ENCODE measurements at places on chromosomes 2 and 18.

GRCh38 chr2:104656571-104657163, 197.2 kb upstream of the POU3F3 start:
- no peak for DNase-seq

- DNase-seq, result no peak
Measured at GRCh38 chr2:60433018-60433596, 120.3 kb downstream of the BCL11A start.

DNA sequence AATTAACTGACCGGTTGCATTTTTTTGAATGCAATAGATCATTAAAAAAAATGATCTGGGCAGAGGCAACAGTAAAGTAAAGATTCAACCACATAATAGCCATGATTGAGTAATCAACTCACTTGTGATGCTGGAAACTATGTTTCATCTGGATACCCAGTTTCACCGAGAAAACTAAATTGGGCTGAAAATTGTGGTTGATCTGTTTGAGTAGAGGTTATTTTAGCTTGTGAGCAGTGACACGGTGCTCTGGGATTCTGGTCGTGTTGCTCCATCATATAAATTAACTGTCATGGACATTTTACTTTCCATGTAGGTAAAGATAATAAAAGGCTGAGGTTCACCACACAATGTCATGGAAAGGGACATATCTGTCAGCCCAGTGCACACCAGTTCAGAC, 58.7 kb downstream of the CD226 start:
- DNase-seq, result no peak

GRCh38 chr2:193806088-193806774, 1611.5 kb upstream of the TMEFF2 start:
- DNase-seq, result no peak

DNA sequence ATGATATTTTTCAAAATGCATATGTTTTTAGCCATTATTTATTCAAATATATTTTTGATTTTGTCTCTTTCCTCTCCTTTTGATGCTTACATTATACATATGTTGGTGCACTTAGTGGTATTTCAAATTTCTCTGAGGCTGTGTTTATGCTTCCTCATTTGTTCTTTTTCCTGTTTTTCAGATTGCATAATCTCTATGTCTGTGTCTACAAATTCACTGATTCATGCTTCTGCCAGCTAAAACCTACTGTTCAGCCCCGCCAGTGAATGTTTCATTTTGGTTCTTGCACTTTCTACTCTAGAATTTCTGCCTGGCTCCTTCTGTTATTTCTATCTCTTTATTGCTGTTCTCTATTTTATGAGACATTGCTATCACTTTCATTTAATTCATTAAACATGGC, 951.7 kb upstream of the CNTNAP5 start:
- no peak for DNase-seq

DNA sequence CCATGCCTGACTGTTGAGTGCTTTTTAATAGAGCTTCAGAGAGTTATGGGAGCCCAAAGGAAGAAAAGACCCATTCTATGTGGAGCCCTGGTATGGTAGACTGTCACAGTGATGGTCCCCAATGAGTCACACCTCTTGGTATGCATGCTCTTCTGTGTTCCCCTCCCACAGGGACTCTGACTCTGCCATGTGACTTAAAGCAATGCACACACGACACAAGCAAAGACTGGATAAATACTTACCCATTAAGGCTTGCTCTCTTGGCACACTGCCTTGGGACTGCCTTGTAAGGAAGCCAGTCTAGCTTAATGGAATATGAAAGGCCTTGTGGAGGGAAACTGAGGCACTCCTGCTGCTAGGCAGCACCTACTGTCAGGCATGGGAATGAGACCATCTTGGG, 16.7 kb upstream of the DTNB start:
- no peak for DNase-seq

DNA sequence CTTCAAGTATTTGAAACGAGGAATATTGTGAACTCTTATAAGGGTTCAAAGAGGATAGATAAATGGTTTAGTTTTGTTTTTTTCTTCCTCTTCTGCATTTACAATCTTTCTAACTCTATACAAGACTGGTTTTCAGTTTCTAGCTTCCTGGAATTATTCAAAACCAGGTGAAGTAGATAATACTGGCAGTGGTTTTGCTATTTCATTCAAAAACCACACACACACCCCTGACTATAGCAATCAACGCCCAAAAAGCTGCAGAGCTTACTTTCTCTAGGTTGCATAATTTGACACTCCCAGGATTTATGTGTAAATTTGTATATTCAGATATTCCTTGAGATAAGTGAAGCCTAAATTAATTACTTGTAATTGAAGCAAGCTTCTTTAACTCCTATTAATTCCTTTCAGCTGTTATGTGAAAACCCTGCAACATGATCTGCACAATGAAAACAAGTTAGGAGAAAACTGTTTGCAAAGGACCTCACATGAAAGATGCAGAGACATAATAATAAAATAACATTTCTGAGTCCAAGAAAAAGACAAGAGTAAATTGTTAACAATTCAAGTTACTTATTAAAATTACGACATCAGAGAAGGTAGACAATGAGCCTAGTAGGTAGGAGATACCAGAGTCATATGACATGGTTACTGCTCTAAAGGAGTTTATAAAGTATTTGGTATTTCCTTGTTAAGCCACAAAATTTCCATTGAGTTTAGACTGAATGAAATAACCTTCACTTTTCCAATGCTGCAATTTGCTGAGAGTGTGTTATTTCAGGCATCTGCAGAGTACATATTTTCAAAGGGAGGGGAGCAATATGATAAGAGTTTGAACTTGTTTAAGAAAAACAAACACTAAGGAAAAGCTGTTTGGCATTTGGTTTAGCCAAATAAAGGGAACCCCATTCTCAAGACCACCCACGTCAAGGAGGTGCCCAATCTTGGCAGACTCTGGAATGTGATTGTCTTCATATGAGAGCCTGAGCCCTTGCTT, 1.6 kb upstream of the NFE2L2 start:
- no peak for DNase-seq

Data from NCI-H1105 treated with DMSO at 0.1 percent for 48 hours (cell line).